Activated effector memory CD4-positive, alpha-beta T cell treated with Interleukin-2 at 50 U/mL for 16 hours (primary cell): ENCODE measurements at places on chromosomes 3 and 15.

- DNase-seq: no peak
Measured at GRCh38 chr3:156598413-156598812, 43.5 kb upstream of the SSR3 start.

GRCh38 chr3:123405021-123405420, 43.9 kb downstream of the ADCY5 start:
- DNase-seq: no peak

DNA sequence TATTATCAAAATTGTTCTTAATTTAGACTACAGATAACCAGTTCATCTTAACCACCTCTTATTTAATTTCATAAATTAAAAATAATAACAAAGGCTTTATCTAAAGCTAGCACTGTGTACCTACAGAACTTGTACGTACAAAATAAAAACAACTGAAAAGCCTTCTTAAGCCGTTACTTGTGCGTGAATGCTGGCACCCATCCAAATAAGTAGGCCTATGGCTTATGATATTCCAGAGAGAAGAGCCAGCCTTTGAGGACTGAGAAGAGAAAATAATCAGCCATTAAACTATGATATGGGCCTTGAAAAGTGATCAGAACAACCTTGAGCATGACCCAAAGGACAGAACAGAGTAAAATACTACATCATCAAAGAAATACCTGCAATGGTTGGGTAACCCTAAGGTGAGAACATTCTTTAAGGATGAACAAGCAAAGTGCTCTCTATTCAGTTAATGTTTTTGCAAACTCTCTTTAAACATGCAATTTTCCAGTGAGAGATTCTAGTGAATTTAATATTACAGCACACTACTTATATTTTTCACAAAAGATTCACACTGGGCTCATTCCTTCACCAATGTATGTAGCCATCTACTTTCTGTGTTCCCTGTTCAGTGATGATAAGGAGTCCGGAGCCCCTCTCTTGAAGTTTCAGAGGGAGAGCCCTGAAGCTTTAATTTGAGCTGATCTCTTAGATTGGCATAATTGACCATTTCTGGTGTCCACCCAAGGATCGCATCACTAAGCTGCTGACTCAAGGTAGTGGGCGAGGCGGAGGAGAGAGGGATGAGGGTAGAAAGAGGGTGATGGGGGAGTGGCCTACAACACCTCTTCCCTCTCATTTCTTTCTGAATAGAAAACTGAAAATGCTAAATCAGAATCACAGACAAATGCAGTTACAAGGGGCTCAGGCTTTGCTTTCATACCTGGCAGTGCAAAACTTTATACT, 7.7 kb upstream of the ACTC1 start:
- no peak for DNase-seq

DNA sequence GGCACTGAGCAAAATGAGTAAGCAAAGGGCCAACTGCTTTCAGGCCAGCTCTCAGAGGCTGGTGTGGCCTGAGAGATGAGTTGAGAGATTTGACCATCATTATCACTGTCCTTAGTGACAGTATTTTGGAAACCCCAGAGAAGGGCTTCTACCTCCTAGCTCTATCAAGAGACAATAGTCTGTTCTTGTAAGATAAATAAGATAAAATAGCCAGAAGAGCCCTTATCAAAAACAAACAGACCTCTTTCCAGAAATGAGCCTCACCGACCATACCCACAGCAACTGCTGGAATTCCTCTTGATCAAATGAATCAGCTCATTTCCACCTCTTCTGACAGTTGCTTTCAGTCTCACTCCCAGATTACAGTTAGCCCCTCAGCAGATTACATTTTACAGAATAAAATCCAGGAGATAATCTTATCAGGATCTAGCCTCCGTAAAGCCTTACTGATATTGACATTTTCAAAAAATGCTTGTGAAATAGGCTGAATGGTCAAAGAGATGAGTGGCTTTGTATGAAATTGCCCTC, 4.5 kb downstream of the HDC start:
- no peak for DNase-seq

DNA sequence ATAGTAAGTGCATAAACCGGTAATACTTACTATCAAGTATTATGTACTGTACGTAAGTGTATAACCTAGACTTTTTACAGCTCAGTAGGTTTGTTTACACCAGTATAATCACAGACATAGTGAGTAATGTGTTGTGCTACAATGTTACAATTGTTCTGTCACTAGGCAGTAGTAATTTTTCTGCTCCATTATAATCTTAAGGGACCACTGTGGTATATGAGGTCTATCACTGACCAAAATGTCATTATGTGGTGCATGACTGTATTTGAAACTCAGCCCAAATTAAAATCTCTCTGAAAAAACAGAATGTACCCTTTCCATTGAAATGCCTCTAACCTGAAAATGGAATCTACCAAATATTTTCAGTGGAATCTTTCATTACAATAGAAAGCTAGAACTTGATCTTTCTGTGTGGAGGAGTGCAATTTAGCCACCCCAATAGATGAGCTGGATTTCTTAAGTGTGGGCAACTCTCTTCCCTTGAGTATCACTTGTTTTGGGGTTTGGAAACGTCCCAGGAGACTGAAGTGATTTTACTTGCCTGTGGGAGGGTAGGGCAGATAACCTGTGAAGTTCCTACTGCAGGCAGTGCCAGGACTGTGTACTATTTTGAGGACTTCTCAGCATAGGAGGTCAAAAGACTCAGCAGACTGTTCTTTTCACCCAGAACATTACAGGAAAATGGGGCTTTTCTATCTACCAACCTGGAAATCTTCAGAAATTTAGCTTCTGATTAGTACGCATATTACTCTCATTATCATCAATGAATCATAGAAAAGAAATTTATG, 50.9 kb downstream of the FAM98B start:
- no peak for DNase-seq

DNA sequence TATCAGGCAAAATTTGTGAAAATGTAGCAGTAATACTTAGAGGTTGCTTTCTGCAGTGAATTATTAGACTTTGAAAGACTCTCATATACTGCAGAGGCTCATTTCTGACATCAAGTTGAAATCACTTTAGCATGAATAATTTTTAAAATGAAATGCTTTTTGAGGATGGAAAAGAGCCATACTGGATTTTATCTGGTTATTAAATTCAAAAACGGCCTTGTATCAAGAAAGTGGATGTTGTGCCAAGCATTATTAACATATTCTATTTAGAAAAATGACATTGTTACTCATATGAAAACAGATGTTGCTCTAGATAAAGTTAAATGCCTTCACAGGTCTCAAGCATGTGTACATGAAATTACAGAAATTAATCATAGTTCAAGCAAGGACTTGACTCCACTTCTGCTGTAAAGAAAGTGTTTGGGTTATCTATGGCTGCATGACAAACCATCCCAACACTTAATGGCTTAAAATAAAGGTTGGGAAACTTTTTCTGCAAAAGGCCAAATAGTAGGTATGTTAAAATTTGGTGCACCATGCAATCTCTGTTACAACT, 64.5 kb upstream of the ZNF280D start:
- DNase-seq: no peak

- DNase-seq: no peak
Measured at GRCh38 chr3:25257026-25257425, 171.0 kb upstream of the RARB start.

- DNase-seq: no peak
Measured at GRCh38 chr3:177131927-177132636, 65.2 kb downstream of the TBL1XR1 start.
